Calu3 (cell line): ENCODE measurements at places on chromosomes 4 and X.

- no peak for DNase-seq
These were observed 36.3 kb upstream of the REST start for GRCh38 chr4:56871371-56871866.

DNA sequence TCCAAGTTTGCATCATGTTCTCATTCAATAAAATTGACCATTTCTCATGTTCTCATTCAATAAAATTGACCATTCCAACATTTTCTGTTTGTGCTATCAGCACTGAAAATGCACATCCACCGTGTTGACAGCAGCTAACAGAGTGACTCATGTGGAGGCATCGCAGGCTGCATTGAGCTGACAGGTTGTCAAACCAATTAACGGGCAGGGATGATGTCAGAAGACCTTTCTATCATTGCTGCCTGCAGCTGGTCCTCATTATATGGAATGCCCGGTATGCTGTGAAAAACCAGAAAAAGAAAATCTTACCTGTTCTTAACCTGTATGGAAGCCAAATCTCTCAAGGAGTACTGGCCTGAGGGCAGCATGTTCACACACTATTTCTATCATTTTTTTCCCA is 202.0 kb downstream of the SMIM20 start:
- DNase-seq, result no peak

- no peak for DNase-seq
These were observed 3.6 kb upstream of the GATA1 start for GRCh38 chrX:48782795-48783194.

DNA sequence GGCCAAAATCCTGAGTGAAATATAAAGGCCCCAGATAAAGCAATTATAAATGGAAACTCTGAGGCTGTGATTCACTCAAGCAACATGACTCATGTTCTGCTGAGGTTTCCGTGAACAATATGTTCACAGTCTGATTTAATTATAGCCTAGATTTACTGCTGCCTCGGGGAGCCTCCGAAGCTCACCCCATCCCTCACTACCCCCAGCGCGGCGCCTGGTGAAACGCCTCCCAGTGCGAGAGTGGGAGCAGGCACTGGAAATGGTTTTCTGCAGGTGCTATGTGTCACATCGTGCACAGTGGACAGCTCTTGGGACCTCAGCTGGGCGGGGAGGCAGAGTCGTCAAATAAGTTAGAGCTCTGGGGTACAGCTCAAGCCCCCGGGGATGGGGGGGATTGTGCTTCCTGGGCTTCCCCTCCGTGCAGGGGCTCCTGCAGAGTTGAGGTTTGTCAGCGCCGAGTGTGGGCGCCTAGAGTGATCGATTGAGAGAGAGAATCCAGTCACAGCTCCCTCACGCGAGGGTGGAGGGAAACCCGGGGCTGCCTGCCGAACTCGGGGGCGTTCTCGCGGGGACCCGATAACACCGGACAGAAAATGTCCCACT is 110.6 kb downstream of the PHKA2 start:
- DNase-seq, result no peak

GRCh38 chr4:54165438-54165837 is 63.7 kb upstream of the PDGFRA start:
- no peak for DNase-seq

- no peak for DNase-seq
These were observed 48.5 kb upstream of the ARMCX2 start for GRCh38 chrX:101708163-101708562.
